ENCODE measurements at places on chromosomes 2 and 18. TPM values are rescaled to one million over a fixed set of nuclear protein-coding genes. Genes with fewer than 3 reads are reported as not detected.

The LIMS4 gene
- 1.2 TPM for polyA plus RNA-seq

The SERPINB3 gene
- polyA plus RNA-seq = 0.11 TPM

The SIX2 gene
- polyA plus RNA-seq = 30.5 TPM

The GPAT2 gene
- polyA plus RNA-seq = 2.6 TPM

The DPP4 gene
- 123 TPM for polyA plus RNA-seq

The MBOAT2 gene
- 65.3 TPM for polyA plus RNA-seq

The SP140 gene
- 1.3 TPM for polyA plus RNA-seq

The POTEC gene
- polyA plus RNA-seq = not detected

The SEPTIN10 gene
- 133 TPM for polyA plus RNA-seq

The CHRNA1 gene
- polyA plus RNA-seq = 12.3 TPM

The MOCOS gene
- polyA plus RNA-seq = 0.70 TPM

The VIT gene
- 0.20 TPM for polyA plus RNA-seq

The SERPINE2 gene
- 148 TPM for polyA plus RNA-seq

The CWC22 gene
- polyA plus RNA-seq = 34.1 TPM

The KCNJ3 gene
- polyA plus RNA-seq = 0.63 TPM

The SCN9A gene
- 2.9 TPM for polyA plus RNA-seq

The MROH2A gene
- polyA plus RNA-seq = not detected

The CYS1 gene
- 100 TPM for polyA plus RNA-seq

The UGT1A8 gene
- not detected for polyA plus RNA-seq

The SPP2 gene
- 1.4 TPM for polyA plus RNA-seq

The TFPI gene
- 30.7 TPM for polyA plus RNA-seq

The C2orf80 gene
- not detected for polyA plus RNA-seq

The PSMD1 gene
- polyA plus RNA-seq = 111 TPM

The OXER1 gene
- 5.6 TPM for polyA plus RNA-seq

The IL1R1 gene
- polyA plus RNA-seq = 31.2 TPM

The SIX3 gene
- polyA plus RNA-seq = not detected

The ASPRV1 gene
- 5.0 TPM for polyA plus RNA-seq

The NEU4 gene
- polyA plus RNA-seq = 0.73 TPM

The RBM44 gene
- polyA plus RNA-seq = 0.32 TPM

The MARCHF4 gene
- polyA plus RNA-seq = 0.09 TPM

The CAPN14 gene
- 0.07 TPM for polyA plus RNA-seq

The FAM237A gene
- not detected for polyA plus RNA-seq

The CYP27A1 gene
- 10.6 TPM for polyA plus RNA-seq

The NYAP2 gene
- polyA plus RNA-seq = not detected

The PLCD4 gene
- polyA plus RNA-seq = 7.4 TPM

The ID2 gene
- 245 TPM for polyA plus RNA-seq

Data from left renal pelvis (tissue), 4 donors.